ENCODE measurements at places on chromosomes 3 and 15.

- no peak for DNase-seq
These were observed 397.1 kb upstream of the KCNMB2 start for GRCh38 chr3:178139116-178139515.

DNA sequence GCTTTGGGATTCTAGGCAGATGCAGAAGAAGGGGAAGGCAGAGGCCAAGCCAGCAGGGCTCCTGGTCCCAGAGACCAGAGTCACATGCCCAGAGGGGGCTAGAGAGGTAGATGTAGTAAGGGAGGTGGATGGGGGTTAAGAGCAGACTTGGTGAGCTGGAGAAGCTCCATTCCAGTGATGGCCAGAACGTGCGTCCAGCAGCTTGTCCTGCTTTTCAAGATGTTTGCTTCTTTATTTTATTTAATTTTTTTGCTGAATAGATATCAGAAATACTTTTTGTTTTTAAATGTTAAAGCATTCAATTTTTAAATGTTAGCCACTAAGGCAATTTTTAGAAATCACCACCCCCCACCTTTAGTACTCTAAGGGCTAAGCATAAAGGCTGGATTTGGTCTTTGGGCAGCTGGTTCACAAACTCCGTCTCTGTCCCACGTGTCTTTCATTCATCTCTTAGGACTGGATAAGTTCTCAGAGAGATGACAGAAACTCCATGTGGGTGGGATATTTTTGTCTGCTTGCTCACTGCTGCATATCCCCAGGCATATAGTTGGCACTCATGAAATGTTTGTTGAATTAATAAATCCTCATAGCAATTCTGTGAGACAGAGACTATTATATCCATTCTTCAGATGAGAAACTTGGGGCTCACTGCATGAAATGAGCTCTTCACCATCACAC is 6.7 kb downstream of the COLQ start:
- no peak for DNase-seq

- DNase-seq: no peak
These were observed 48.4 kb downstream of the IDH2 start for GRCh38 chr15:90053685-90054466.

GRCh38 chr3:31810991-31811433 is 170.1 kb downstream of the OSBPL10 start:
- no peak for DNase-seq

DNA sequence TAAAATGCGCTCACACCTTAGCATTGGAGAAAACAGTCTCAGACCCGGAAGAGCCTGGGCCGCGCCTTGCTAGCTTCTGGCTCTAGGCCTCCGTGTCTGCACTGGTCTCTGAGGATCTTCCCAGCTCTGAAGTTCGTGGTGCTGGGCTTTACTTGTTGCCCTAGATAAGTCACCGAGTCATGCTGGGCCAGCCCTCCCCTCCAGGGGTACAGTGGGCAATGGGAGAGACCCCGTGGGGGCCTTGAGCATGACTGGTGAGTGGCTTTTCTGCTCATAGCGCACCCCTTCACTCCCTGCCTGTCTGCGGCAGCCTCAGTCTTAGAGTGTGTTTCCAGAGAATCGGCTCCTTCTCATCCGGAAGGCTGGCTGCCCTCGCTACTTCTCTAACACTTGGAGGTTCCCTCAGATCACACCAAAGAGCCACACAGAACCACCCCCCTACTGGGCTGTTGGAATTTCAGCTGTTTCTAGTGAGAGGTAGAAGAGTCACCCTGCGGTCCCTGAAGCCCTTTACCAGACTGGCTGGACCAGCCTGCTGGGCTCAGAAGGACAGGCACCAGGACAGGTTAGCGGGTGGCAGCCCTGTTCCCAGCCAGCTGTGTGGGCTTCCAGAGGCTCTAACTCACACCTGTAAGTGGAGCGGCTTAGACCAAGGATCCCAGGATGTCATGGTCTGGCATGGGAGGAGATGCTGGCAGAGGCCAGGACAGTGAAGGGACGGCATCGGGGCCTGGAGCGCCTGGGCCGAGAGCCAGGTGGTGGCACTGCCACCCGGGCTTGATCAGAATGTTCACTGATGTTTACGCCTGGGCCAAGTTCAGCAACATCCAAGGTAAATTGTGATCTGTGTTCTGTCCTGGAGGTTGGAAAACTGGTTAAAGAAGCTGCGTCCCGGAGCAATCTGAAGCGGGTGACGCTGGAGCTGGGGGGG is 17.9 kb downstream of the ALDH1A3 start:
- DNase-seq: no peak

GRCh38 chr3:13335059-13335458 is 85.1 kb downstream of the NUP210 start:
- DNase-seq: no peak

GRCh38 chr3:111246967-111247760 is 175.5 kb downstream of the NECTIN3 start:
- no peak for DNase-seq

- no peak for DNase-seq
These were observed 1.7 kb downstream of the EIF4G1 start for GRCh38 chr3:184315871-184316661.

GRCh38 chr15:60000113-60000823 is 3.8 kb upstream of the FOXB1 start:
- no peak for DNase-seq

DNA sequence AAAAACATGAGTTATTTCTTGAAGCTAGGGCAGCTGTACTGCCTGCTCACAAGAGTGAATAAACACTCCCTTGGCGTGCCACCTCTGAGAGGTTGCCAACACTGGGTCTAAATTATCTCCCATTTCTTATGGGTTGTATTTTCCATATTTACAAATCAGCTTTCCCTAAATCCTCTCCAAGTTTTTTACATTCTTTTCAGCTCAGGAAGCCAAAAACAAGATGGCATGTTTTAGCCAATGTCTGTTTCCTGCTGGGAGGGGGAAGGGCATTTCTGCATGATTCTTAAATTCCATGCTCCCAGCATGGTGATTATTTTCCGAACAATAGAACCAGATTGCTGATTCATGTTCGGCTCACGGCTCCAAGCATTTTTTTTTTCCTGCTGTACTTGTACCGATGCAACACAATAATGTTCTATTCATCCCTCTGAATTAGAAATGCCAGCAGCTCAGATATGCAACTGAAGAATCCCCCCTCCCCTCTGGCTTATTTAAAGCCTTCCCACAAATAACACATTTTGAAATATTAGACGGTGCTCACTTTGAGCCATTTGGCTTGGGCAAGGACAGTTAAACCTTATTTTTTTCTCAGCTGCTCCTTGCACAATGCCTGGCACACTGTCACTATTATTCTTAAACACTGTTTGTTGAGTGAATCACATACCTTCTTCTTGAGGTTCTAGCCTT is 252.5 kb downstream of the THRB start:
- no peak for DNase-seq

GRCh38 chr3:188058569-188059184 is 95.3 kb upstream of the LPP start:
- no peak for DNase-seq

DNA sequence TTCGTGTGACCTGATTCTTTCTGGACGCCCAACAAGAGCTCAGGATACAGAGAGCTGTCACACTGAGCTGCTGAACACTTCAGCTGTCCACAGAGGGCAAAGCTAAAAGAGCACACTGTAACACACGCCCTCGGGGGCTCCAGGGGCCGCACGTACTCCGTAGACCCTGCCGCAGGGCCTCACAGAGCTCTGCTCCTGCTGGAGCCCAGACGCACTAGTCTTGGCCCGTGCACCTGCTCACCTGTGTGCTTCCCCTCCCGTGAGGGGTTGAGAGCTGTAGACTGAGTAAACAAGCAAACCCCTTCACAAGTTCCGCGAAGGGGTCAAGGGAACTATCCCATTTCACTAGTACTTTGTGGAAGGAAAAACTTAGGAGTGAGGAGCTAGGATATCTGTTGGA is 30.7 kb upstream of the TUSC7 start:
- no peak for DNase-seq

- no peak for DNase-seq
These were observed 223.7 kb downstream of the PDZRN3 start for GRCh38 chr3:73401059-73401458.

DNA sequence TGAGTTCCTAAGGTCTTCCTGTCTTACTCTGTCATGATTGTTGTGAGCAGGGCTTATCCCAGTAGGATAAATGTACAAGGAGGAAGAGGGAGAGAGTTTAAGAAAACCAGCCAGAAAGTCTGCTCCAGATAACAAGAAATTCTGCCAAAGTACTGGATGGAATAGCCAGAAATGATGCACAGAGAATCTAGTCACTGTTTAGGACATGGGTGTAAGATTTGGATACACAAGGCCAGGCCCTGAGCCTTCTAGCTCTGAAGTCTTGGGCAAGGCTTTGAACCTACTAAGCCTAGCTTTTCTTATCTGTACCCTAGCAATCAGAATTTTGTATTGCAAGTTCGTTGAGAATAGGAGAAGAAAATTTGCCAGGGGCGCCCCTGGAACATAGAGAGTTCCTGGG is 180.4 kb upstream of the ROPN1 start:
- no peak for DNase-seq
